ENCODE measurements at places on chromosomes 2 and 18.

- DNase-seq = peak; percentile 19
Measured at GRCh38 chr2:29295845-29296244, 180.6 kb downstream of the CLIP4 start.

DNA sequence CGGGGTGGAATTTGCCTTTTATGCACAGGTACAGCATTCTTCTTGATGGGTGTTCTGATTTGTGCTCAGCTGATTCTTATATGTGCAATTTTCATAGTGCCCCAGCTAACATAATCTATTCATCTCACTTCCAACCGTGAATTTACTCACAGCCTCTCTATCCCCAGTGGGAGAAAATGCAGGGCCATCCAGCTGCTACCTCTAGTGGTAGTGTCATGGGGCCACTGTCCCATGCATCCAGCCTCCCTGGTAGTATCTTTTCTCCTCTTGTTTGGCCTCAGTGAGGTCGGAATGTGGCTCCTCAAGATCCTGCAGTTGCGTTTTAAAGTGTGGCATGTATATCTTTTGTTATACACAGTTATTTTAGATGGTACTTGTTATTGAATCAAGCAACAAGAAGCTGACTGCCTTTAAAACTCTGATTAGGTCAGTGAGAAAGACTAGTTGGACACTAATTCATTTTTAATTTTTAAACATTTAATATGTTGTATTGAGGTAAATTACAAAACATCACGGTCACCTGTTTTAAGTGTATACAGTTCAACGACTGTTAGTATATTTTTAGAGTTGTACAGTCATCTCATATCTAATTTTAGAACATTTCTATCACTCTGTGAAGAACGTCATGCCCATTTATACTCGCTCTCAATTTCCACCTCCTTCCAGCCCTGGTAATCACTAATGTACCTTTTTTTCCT is 67.9 kb upstream of the TXNDC2 start:
- DNase-seq = no peak

DNA sequence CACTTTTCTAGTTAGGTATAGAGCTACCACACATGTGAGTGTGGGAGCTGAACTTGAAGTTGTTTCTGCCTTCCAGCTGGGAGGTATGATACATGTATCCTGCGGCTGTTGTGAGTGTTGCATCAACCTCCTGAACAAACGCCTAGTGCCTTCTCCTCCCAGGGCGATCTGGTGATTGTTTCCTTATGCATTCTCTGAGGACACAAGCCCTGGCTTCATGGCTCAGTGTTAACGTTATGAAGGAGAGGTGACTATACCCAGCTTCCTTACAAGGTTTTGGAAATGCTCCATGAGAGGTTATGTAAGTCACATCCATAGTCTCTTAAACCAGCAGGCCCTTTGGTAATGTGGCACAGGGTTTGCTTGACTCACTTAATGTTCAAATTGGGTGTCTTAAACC is 64.9 kb downstream of the SPRED2 start:
- no peak for DNase-seq

GRCh38 chr2:201909348-201909747 is 103.0 kb downstream of the CDK15 start:
- DNase-seq = no peak

DNA sequence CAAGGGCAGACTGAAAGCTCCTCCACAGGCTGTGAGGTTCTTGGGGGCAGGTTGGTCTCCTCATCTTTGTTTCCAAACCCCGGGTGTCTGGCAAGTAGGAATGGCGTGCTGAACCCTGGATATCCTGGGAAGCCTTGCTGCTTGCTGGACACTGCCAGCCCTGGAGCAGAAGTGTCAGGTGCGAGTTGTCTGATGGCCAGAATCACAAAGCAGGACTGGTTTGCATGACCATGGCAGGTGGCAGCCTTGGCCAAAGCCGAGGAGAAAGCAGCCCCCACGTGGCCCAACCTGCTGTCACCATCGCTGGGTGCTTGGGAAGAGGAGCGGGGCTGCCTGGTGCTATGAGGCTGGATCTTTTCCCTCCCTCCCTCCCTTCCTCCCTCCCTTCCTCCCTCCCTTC is 309.5 kb upstream of the HS6ST1 start:
- DNase-seq = no peak

- no peak for DNase-seq
Measured at GRCh38 chr2:235600926-235601325, 107.1 kb downstream of the AGAP1 start.

DNA sequence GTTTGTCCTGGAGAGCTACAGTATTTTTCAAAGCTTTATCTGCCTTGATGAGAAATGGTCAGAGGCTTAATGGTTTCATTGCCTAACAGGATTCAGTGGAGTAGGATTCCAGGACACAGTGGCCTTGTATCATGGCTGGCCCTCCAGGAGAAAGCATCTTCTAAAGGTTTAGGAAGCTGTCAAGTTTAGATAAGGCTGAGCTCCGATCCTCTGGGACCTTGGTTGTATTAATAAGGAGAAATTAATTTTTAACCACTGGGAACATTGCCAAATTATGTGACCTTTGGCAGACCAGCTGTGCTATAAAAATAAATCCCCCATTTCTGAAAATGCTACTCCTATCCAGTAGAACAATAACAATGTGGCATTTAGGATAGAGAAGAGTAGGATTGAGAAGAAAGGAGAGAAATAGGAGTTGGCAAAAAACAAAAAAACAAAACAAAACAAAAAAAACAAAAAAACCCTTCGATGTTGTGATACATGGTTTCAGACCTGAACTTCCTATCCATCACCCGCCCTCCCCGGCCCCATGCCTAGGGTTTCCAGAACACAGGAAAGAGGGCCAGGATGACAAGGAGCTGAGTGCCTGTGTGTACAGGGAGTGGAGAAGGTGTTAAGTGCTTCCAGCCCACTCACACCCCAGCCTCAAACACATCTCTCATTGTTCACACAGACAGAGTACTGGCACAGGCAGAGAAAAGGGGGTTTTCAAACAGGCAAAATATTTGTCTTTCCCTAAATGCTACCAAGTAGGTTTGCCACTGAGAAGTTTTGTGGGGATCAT is 6.3 kb downstream of the NRP2 start:
- DNase-seq = no peak

GRCh38 chr2:52880872-52881271 is 886.7 kb upstream of the CHAC2 start:
- peak; percentile 80 for DNase-seq

DNA sequence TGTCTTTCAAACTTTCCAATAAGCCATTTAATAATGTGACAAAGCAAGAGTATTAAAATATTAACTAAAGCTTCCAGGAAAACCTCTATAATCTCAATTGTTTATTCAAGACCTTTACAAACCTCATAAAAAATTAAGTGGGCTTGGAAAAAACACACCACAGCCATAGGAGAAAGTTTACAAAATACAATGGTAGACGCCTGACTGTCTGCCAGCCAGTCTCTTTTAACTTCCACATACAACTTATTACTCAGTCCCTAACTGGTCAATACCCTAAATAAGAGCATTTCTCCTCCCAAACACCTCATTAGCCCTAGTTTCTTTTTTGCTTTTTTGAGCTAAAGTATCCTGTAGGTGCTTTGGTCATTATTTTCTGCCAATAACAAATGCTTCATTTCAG is 247.4 kb upstream of the CYP26B1 start:
- no peak for DNase-seq

DNA sequence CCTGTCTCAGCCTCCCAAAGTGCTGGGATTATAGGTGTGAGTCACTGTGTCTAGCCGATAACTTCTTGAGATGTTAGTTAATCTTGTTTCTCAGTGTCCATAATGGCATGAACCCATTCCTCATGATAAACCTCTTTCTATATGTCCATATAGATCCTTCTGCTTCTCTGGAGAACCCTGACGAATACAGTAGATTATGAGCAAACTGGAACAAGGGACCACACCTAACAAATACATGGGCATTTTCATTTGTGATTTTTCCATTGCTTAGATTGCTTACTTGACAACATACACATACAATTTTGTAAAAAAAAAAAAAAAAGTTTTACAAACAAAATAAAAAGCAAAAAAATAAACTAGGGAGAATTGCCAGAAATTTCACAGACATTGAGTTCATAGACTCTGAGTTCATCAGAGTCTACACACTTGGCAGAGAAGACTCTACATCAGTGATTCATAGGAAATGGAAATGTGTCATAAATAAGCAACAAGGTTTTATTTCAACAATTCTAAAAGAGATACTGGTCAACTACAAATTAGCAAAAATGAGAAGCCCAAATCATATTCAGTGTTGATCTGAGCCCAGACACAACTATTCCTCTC is 96.7 kb downstream of the GALR1 start:
- no peak for DNase-seq

DNA sequence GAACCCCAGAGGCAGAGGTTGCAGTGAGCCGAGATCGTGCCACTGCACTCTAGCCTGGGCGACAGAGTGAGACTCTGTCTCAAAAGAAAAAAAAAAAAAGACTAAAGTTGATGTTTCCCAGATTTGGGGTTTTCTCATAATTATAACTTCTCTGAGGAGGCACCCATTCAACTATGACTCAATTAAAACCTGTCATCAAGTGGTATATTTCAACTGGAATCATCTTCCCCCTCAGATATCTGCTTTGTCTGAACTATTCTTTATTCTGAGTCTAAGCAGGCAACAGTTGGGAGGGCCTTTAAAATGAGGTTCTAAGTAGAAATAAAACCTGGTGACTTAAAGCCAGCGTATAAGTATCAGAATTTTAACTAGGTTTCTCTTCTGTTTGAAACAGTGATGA is 88.5 kb downstream of the PTRHD1 start:
- DNase-seq = no peak

DNA sequence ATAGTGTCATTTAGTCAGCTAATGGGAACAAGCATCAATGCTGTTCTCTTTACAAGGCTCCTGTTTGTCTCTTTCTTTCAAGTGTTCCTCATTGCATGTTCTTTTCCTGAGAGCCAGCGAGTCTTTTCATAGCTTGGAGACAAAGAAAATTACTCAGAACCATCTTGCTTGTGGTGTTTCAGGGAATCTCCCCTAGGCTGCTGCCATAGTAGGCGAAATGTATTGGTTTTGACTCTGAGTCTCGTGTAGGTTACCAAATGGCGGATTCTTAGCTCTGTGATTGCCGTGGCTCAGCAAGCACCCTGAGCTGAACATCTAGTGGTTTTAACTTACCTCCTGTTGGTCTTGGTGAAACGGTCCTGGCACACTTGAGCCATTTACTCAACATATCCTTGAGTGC is 68.7 kb downstream of the RHBDD1 start:
- DNase-seq = no peak
